Activated T-helper 1 cell treated with anti-CD3 and anti-CD28 coated beads, Interleukin-2, amount 50 U/mL, for 16 hours (primary cell): ENCODE measurements at places on chromosomes 1 and 21.

- DNase-seq: no peak
These were observed 31.3 kb downstream of the IL6R start for GRCh38 chr1:154436433-154436832.

- DNase-seq: no peak
These were observed 18.9 kb upstream of the COL6A2 start for GRCh38 chr21:46078978-46079351.

GRCh38 chr1:22861764-22862440 lies 110.8 kb downstream of the LACTBL1 start:
- DNase-seq: no peak

DNA sequence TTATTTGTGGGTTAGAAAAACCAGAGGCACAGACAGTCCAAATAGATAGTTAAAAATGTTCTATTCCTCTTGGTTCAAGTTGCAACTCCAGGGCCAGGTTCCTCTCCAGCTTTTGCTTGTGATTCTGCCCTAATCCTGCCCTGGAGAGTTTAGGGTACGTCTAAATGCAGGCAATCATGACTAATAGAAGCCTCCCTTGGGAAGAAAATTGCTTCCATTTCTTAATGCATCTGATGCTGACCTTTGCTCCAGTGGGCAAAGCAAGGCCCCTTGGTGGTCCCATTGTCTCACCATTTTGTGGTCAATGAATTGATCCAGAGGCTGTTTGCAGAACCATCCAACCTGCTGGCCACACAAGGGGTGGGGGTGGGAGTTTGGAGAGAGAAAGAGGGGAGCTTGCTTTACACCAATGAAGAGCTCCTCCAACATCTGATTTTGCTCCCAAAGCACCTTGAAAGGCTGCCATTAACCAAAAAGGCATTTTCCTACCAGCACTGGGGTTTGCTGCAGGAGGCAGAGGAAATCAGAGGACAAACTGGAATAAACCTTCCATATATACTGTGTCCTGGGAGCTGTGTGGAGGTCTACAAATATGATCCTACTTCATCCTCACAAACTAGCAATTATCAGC lies 31.3 kb downstream of the C8B start:
- DNase-seq: no peak

- DNase-seq: no peak
These were observed 9.3 kb upstream of the DCAF6 start for GRCh38 chr1:167927046-167927754.

DNA sequence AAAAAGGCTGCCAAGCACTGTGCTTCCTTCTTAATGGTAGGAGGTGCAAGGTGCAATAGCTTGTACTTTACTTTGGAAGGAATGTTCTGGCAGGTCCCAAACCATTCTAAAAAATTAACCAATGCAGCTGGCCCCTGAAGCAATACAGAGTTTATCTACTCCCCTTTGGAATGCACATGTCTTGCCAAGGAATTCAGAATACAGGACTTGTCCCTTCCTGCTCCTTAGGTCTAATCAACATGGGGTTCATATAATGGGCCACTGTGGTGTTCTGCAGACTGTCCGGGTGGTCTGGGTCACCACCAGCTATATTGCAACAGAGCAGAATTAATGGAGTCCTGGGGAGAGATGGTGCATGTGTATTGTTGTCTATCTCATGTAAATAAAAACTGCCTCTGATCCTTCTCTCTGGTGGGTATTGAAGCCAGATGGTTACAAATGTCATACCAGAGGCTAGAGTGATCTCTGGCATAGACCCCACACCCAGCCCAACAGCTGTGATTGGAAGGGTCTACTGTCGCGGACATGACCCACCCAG lies 112.8 kb downstream of the RIPK4 start:
- DNase-seq: no peak

DNA sequence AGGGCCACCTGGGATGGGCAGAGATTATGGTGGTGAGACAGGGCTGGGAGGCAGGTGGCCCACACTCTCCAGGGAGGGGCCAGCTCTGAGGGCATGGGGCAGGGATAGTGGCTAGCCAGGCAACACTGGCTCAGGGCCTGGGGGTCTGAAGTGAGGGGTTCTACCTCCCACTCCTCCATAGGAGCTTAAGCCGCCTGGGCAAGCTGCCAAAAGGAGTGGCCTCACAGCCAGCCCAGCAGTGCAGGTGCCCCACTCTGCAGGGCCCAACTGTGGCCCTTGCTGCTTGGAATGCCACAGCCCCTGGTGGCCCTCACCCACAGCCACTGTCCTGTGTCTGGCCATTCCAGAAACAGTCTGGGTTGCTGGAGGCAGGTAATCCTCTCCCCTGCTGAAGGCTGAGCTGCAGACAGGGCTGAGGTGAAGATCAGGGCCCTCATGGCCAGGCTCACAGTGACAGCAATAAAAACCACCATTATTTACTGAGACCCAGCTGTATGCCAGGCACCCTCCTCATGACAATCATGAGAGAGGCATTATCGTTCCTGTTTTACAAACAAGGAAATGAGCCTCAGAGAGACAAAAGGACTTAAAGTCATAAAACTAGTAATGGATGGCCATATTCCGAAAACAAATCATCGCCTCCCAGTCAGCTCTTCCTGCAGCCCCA lies 31.0 kb downstream of the KIF21B start:
- no peak for DNase-seq

DNA sequence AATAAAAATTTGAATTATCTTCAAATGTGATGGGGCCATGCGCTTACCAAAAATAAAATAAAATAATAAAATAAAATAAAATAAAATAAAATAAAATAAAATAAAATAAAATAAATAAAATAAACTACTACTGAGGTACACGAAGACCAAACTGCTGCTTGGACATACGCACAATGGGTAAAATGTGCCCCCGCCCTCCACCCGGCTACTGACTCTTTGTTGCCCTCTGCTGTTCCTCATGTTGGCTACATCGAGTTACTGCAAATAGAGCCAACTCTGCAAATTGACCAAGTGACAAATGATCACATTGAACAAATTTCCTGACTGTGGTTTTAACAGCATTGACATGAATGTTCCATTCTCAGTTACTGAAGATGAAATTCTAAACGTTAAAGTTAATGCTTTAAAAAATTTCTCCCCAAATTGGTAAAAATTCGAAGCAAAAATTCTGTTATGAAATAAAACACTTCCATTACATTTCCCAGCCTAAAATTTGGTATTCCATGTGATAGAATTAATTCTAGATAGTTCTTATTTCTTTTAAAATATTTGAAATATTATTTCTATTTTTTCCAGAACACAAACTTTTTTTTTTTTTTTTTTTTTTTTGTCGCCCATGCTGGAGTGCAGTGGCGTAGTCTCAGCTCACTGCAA lies 18.8 kb upstream of the MAP1LC3C start:
- DNase-seq: no peak

- no peak for DNase-seq
These were observed 475.4 kb upstream of the NR5A2 start for GRCh38 chr1:199551967-199552565.

- DNase-seq: no peak
These were observed 8.4 kb downstream of the CFAP126 start for GRCh38 chr1:161359291-161359690.

DNA sequence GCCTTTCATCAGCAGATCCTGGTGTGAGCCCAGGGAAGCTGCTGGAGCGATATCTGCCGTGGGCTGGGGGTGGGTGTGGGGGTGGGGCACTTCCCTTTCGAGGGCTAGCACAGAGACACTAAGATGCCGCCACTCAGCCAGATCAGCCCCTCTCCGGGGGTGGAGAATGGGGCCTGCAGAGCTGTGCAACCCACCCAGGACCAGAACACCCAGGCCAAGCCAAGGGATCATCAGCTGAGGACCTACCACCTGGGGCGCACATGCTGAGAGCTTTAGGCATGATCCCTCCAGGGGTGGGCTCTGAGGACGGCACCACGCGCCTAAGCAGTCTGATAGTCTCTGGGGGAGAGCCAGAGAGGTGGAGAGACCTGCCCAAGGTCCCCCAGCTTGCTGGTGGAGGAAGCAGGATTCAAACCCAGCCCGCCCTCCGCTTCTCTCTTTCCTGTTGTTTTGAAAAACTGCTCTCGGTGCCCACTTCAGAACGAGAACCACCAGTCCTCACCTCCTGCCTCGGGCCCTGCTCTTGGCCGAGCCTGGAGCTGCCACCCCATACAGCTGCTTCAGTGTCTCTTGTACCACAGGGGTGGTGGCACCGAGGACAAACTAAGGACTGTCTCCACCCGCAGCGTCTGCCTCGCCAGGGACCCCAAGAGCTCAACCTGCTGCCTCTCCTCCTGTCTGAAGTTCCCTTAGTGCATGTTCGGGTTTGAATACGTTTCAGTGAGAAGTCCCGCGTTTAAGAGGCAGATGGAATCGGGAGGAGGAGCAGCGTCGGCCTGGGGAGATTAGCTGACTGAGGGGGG lies 39.7 kb upstream of the RUNX3 start:
- no peak for DNase-seq

DNA sequence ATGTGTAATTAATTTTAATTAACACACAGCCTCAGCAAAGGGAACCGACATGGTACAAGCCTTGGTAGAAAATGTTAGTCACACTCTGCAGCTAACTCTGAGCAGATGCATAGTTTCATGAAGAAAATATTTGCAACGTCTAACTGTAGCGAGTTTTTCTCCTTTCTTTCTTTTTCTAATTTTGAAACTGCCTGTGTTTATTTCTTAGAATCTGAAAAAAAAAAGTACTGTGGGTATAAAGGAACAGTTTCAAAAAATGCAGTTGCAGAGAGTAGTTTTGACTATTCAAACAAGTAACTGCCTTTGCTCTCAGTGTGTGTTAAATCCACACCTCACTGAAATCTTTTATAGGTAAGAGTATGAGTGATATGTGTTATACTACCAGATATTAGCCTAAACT lies 149.9 kb upstream of the C1orf105 start:
- DNase-seq: no peak

DNA sequence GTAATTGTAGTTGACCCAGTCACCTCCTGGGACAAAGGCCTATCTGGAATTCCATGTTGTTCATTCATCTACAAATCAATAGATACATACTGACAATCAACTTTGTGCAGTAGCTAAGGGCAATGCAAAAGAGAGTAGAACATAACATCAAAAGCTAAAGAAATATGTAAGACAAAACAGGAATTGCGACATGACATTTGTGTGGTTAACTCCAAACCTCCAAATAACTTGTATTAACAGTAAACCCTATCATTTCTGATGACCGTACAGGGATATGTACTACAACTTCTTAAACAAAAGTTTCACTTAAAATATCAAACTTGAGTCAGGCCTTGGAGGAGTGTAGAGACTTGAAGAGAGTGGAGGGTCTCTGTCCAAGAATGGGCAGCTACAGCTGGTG lies 317.6 kb downstream of the SPATA17 start:
- DNase-seq: no peak

GRCh38 chr1:206685769-206686477 lies 1.2 kb downstream of the MAPKAPK2 start:
- no peak for DNase-seq
